ENCODE measurements at places on chromosomes 4 and X.

DNA sequence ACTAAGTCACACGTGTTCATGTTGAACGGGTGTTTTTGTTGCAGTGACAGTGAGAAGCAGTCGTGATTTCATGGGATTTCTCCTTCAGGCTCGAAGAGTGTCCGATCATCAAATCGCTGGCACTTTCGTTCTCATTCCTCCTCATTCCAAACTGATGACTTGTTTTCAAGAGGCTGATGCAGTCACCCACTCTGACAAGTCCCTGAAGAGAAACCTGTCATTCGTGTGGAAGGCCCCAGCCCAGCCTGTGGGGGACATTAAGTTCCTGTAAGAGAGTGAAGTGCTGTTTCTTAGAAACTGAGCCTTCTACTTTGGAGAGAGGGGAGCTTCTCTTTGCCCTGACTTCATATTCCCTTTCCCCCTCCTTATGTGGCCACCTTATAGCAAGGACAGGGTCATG is 8.0 kb downstream of the REELD1 start:
- no peak for DNase-seq

GRCh38 chr4:109820563-109820962 is 5.0 kb downstream of the GAR1 start:
- no peak for DNase-seq

- no peak for DNase-seq
These were observed 13.6 kb upstream of the MAGED4B start for GRCh38 chrX:52082578-52082977.

DNA sequence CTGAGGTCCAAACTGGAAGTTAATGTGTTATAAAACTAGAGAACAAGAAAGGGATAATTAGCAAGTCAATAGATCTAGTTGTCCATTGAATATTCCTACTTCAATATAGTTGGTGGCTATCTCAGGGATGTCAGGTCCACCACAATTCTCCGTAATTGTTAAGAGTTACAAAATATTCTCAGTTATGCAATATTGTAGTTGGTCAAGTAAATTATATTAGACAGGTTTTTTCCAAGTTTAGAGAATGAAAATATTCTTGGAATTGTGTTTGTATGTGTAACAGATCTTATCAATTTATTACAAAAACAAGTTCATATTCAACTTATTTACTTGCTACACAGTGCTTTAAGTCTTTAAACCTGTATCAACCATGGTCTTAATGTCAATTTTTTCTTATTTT is 547.4 kb downstream of the SPRY1 start:
- DNase-seq = no peak

DNA sequence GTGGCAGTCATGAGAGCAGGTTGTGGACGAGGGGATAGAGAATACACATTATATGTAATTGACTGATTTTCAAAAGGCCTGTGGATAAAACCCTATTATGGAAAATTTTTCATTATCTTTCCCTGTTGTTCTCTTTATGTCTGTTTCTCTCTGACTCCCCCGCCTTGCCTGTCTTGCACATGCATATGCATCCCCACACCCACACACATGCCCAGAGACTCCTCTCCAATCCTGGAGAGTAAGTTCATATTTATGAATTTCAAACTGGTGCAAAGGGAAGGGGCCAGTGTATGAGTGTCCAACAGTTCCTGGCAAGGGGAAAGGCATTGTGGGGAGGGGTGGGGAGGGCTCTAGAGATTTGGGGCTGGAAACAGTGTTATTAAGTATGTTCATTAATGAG is 60.8 kb upstream of the ARHGAP36 start:
- DNase-seq = no peak

DNA sequence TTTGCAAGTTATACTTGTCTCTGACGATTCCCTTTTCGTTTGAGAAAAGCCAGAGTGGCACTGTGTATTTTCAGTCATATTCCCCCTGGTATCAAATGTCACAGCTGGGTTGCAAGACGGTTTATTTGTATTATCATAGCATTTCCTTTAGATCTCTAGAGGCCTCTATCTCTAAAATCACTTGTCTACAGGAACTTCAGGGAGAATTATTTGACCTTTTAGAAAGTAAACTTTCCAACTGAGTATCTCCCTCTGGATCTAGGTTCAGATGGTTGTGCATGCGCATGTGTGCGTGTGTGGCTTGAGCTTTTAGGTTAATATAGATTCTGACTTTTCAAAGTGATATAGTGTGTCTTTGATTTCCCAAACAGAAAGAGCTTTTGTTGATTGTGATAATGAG is 15.1 kb upstream of the TAB3 start:
- DNase-seq = no peak

- no peak for DNase-seq
These were observed 173.6 kb upstream of the NRK start for GRCh38 chrX:105648732-105649131.

Measured in SHP77 treated with DMSO at 0.1 percent for 48 hours (cell line).